ENCODE measurements at places on chromosomes 1 and 21.

DNA sequence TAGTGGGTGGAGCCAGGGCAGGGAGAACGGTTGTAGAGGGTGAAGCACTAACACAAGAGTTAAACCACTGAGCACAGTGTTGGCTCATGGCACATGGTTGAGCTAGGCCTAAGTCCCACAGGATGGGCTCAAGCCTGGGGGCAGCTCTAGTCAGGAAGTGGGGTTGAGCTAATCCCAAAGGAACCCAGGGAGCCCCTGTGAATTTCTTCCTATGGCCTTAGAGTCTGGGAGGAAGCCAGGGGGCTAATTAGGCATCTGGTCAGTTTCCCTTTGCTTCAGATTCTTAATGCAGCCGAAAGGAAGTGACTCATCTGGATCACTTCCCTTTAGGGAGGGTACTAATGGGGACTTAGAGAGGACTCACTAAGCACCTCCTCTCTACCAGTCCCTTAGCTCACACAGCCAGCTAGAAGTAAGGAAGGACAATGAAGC lies 10.1 kb downstream of the CFAP45 start:
- no peak for DNase-seq

DNA sequence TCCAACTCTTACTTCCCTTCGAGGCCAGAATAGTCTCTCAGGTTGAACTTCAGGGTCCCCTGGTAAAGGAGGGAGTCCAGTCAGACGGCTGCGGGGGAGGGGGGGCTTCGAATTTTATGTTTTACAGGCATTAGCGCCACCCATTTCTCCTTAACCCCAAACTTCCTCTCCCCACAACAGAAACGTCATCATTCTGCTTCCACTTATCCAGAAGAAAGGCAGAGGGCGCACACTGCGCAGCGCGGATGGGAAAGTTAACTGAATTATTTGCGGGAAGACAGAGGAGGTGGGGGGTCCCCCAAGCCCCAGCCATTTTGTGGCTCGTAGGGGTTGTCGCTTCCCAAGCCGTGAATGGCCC lies 529 bp upstream of the PRMT2 start:
- DNase-seq: no peak

GRCh38 chr1:28480308-28480707 lies 25.5 kb upstream of the RCC1 start:
- DNase-seq: no peak

DNA sequence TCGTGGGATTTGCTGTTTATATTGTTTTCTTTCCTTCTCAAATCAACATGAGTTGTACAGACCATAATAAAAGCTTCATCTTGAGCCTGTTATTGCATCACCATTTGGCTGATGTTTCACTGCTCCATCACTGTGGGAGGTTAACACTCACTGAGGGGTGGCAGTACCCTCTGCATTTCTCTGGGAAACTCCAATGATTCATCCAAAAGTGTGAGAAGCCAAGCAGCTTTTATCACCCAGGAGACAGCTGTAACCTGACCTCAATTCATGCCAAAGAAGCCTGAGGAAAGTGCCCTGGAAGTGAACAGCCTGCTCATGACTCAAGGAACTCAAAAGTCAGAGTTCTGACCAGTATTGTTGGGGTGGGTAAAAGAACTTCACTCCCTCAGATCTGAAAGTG lies 84.1 kb downstream of the GPR88 start:
- DNase-seq: no peak

GRCh38 chr21:15272171-15272570 lies 207.4 kb upstream of the NRIP1 start:
- DNase-seq: no peak

DNA sequence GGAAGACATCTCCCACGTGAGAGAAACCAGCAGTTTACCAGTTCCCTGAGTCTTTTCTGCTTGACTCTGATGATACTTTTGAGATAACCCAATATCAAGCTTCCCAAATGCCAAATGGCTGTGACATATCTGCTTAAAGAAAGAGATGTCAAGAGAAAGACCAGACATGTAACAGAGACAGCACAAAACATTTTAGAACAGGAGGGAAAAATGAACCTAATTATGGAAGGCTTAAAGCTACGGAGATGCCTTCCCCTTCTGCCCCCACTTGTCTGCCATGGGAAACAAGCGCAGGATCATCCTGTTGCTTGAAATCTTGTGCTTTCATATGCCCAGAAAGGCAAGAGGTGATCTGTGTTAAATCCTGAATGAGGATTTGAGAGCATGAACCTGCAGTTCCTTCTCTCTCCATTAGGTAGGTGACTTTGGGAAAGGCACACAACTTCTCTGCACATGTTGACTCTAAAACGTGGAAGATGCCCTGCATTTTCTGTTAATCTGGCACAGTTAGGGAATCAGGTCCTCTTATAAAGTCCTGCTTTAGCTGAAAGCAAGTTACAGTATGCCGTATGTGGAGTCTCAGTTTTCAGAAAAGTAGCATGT lies 46.7 kb upstream of the MTR start:
- DNase-seq: no peak

DNA sequence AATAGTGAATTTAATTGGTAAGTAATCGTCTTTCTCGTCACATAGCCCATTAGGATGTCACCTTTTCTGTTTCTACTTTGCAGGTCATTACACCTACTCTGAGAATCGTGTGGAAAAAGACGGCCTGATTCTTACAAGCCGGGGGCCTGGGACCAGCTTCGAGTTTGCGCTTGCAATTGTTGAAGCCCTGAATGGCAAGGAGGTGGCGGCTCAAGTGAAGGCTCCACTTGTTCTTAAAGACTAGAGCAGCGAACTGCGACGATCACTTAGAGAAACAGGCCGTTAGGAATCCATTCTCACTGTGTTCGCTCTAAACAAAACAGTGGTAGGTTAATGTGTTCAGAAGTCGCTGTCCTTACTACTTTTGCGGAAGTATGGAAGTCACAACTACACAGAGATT lies 23.3 kb downstream of the PARK7 start:
- no peak for DNase-seq

DNA sequence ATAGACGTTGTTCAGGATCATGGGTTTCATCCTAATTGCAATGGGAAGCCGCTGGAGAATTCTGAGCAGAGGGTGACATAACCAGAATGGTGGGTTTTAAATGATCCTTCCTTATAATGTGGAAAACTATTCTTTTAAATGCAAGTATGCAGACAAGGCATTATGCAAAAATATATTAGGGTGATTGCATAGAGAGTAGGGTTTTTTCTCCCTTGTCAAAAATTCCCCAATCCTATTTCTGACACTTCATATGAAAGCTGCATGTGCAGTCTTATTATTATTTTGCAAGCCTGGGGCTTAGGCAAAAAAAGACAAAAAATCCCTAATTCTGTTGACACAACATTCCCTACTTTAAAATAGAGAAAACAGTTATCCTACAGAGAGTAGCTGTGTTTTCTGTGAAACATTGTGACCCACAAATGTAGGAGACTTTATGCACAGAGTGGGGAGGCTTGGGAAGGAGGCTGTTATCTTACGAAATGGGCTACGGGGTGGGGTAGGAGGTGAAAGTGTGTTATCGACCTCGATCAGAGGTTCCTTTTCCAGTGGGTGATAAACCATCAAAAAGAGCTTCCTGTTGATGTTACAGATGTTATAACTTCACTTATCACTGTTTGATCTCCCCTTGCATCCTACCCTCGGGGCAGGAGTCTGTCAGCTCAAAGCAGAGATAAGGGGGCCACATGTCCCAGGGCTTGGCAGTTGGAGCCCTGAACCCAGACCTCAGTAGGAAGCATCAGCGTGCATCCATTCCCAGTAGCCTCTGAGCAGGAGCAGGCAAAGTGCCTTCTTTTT lies 27.2 kb downstream of the RHEX start:
- no peak for DNase-seq

DNA sequence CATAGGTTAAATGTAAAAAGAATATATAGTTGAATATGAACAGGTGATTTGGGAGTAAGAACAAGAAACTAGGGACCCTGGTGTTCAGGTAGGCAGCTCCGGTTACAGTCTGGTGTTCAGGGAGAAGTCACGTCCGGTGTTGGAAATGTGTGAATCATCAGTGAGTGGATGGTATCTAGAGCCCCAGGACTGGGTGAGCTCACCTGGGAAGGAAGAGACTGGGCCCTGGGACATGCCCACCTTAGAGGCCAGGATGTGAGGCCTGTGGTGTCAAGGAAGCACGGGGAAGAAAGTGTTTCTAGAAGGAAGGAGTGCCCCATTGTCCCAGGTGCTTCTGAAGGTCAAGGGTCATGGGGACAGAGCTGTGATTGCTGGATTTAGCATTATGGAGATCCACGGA lies 1.5 kb upstream of the GJB3 start:
- DNase-seq: no peak

GRCh38 chr1:220315070-220315839 lies 43.0 kb upstream of the RAB3GAP2 start:
- no peak for DNase-seq

DNA sequence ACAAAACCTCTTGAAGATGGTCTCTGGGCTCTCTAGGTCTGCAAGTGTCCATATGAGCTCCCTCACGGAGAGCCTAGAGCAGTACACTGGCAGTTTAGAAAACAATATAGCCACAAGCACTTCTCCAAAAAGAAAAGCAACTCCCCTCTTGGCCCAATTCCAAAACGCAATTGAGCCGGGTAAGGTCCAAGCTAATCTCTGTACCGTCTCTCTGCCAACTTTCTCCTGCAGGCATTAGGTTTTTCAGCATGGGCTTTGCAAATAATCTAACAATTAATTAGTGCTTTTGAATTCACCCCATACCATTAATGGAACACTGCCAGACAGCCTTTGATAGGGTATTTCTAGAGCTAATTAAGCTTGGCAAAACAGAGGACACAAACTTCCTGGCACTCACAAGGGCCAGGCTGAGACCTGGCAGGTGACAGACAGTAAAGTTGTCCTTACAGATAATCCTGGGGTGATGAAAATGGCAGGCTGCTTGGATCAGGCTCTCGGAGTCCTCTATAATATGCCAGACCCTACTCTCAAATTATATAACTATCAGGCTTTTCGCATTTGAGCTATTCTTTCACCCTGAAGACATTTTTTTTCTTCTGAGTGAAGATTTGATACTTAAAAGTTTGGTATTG lies 39.8 kb downstream of the TGFBR3 start:
- no peak for DNase-seq
